ENCODE measurements at places on chromosomes 4 and X.

- DNase-seq, result no peak
These were observed 57.3 kb upstream of the WDR19 start for GRCh38 chr4:39124885-39125599.

DNA sequence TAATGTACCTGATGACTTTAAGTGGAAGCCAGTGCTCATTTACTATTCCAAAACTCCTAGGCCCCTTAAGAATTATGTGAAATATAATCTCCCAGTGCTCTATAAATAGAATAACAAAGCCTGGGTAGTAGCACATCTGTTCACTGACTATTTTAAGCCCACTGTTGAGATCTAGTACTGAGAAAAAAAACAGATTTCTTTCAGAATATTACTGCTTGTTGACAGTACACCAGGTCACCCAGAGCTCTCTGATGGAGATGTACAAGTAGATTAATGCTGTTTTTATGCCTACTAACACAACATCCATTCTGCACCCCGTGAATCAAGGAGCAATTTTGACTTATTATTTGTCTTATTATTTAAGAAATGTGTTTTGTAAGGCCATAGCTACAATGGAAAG, 75.7 kb downstream of the FAM47C start:
- DNase-seq, result no peak

GRCh38 chrX:13607996-13608365, 38.6 kb downstream of the EGFL6 start:
- DNase-seq, result no peak

DNA sequence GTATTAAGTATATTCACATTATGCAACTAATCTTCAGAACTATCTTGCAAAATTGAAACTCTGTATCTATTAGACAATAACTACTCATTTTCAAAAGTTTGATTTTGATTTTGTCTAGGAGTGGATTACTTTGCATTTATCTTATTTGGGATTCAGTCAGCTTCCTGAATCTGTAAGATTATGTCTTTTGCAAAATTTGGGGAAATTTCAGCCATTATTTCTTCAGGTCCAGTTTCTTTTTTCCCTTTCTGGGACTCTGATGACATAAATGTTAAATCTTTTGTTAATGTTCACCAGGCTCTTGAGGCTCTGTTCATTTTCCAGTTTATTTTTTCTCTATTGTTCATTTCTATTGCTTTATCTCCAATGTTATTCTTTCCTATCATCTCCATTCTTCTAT, 15.0 kb downstream of the RPS6KA3 start:
- no peak for DNase-seq

DNA sequence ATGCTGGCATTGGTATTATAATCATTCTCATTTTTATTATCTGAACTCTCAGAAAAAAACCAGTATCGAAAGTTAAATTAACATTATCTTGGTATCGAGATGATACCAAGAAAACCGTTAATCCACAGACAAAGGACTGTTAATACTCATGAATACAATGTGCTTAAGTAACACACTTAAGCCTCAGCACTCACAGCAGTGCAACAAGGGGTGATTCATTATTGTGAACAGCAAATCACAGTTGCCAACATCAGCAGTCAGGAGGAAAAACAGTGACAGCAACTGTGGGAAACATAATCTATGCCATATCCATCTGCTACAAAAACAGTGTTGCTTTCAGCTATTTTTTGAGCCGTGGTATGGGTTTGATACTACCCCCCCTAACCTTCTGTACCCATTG, 210.9 kb upstream of the ATOH1 start:
- DNase-seq, result no peak

DNA sequence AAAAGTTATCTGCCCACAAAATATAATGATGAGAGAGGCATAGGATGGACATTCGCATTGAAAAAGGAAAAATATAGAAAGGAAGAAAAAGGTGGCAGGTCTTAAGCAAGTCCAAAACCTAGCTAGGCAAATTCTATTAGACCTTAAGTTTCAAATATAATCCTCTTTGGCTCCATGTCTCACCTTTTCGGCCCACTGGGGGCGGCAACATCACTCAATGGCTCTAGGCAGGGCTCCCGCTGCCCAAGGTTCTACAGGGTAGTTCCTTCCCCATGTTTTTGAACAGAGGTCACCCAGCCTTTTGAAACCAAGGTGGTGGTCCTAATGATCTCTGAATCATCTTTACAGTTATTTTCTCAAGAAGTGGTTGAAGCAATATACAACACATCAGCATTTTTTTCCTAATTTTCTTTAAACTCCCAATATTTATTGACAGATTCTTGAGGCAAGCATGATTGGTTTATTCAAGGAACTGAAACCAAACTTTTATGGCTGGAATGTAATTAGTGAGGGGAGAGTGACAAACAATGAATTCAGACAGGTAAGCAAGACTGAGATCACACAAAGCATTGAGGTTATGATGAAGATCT, 309.4 kb downstream of the ANTXR2 start:
- no peak for DNase-seq

- DNase-seq, result no peak
These were observed 24.3 kb downstream of the TMEM154 start for GRCh38 chr4:152655272-152656129.

GRCh38 chrX:148381603-148382002, 118.8 kb upstream of the AFF2 start:
- DNase-seq, result no peak

DNA sequence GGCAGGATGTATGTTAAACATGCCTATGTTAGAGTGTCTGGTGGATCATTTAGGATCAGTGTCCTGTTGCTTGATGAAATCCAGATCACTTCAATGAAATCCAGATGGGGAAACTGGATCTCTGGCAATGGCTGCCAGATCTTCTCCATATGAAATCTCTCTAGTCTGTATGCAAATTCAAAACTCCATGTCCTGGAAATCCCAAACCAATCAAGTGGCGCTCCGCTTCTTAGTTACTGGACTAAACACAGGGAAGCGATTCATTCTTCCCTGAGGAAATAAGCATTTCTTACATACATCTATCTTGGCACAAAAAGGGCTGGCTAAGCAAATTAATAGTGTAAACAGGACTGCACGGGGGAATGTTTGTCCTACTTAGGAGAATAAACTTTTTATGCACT, 94.9 kb downstream of the HDAC8 start:
- DNase-seq, result no peak

DNA sequence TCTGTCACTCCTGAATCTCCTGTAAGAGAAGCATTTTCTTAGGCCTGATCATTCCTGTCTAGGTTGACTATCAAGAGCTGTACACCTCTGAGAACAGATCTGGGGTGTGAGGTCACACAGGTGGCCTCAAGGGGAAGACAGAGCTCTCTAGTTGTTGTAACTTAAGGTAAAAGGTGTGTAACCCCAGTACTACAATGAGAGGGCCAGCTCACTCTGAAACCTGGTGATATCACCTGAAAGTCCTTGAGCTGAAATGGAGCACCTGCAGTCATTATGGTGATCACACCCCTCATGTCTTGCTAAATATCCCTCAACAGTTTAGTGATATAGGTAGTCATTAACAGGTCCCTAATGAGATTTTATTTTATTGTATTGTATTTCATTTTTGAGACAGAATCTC, 8.8 kb upstream of the FAM9C start:
- no peak for DNase-seq

DNA sequence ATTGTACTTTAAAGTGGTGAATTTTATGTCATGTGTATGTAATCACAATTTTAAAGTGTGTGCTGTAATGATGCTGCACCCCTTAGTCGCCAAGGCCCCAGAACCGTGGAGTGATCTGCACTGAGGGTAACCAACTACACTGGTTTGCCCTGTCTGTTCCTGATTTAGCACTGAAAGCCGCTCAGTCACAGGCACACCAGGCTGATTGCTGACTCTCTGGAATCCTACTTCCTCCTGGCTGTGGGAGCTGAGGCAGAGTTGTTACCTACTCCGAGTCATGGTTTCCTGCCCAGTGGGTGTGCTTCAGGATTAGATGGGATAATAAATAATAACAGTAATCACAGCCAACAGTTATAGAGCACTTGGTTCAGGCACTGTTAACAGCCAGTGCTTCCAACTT, 645.4 kb downstream of the BCOR start:
- DNase-seq, result no peak

GRCh38 chr4:99817309-99817890, 773 bp downstream of the DAPP1 start:
- DNase-seq, result no peak

DNA sequence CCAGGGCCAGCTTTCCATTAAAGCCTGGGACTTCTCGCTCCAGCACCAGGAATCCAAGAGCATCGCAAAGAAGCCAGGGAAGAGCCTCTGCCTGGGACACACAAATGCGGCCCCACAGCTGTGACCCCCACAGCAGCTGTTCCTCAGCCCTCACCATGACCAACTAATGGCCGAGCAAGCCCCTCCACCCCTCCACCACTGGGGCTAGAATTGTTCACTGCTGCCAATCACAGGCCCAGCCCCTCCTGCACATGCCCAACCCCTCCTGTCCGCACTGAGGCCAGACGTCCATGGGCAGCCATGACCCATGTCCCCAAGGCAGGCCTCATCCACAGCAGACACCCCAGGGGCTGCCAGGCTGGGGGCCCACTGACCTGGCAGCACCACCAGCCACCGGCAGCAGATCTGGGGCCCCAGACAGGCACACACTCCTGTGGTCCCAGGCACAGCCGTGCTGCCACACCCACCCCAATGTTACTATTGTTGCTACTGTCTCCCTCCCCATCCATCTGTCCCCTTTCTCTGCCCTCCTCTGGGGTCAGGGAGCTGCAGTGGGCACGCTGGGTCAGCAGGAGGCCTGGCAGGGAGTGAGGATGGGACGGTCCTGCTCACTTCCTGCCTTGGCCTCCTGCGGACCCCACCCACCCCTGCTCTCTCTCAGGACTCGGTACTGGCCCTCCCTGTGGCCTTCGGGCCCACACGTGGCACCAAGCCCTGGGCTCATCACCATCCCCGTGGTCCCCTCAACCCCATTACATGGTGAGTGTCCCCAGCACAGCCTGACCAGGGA, 56.0 kb downstream of the ZFYVE28 start:
- no peak for DNase-seq

- DNase-seq, result no peak
These were observed 25.1 kb downstream of the RAPGEF2 start for GRCh38 chr4:159127745-159128518.

DNA sequence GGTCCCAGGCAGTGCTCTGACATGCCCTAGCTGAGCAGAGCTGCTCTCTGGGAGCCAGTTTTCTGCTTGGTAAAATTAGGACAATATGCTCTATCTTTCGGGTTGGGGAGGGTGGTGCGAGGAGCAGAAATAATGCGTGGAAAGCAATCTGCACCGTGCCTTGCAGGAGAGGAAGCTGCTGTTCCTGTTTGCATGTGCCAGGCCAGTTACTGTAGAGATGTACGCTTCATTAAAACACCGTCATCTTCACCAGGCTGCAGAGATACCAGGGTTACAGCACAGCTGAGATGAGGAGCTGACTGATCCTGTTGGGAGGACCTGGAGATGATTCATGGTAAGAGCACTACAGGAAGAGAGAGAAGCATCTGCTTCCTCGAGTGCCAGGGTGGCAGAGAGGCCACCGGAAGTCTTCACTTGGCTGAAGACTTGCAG, 29.5 kb upstream of the IRF2 start:
- DNase-seq, result no peak

- DNase-seq, result no peak
These were observed 34.0 kb downstream of the HSD17B11 start for GRCh38 chr4:87356832-87357526.

GRCh38 chr4:53545273-53545672, 46.0 kb downstream of the LNX1 start:
- no peak for DNase-seq

DNA sequence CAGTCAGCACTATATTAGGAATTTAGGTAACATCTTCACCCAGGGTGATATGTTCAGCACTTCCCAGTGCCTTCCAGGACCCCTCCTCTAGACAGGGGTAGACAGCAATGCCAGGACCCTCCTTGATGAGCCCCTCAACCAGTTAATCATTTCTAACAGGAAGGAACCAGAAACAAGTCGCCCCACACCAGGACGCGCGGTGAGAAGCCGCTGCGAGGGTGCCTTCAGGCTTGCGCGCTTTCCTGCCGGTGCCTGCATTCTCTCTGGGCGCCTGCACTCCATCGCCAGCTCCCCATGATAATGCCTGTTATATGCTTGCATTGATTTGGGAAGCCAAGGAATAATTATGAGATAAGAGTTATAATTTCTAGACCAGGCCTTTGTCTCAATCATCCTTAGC, 116.0 kb downstream of the ENPP6 start:
- no peak for DNase-seq

DNA sequence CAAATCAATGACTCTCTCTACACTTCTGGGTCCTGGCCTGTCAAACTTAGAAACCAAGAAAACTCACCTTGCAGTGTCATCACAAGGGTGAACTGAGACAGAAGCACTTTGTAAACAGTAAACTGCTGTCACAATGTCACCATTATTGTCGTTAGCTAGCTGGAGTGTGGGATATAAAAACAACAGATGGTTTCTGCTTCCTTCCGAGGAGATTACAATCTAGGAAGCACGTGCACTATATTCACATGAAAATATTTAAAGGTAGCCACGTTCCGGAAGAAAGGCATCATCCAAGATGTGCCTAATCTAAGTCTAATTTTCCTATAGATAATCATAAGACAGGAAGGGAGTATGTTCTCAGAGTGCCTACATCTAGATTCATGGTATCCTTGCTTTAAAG, 64.7 kb upstream of the ACSL1 start:
- DNase-seq, result no peak

DNA sequence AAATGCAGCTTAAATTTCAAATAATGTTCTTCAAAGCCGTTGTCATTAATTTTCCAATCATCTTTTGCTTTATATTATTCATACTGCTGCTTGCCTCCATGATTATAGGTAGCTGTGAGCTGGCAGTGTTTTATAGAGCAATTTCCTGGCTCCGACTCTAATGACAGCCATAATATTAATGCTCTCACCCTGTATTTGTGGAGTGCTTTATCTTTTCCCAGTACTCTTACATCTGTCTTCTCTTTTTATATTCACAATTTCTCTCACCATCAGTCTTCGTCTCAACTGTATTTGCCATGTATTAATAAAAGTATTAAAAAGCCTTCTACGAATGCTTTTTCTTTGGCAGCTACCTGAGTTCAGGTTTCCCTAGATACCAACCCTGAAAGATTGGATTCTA, 21.0 kb downstream of the ATXN3L start:
- DNase-seq, result no peak

- DNase-seq, result no peak
These were observed 5.5 kb upstream of the ATP2B3 start for GRCh38 chrX:153511784-153512500.

- no peak for DNase-seq
These were observed 35.7 kb downstream of the ADH5 start for GRCh38 chr4:99052902-99053301.

- peak; percentile 52 for DNase-seq
These were observed at the start of gene PLXNB3 for GRCh38 chrX:153763989-153764755. PLXNB3 (plus strand) TSS chrX:153764249; CDS start chrX:153765536, 1,287 bp downstream.

- no peak for DNase-seq
These were observed 132.5 kb upstream of the FMR1 start for GRCh38 chrX:147779173-147779572.

- no peak for DNase-seq
These were observed 61.0 kb downstream of the ANXA3 start for GRCh38 chr4:78612398-78613178.

GRCh38 chr4:171524903-171525302, 288.3 kb upstream of the GALNTL6 start:
- no peak for DNase-seq

Data from activated CD4-positive, CD25-positive, alpha-beta regulatory T cell (primary cell).